SJSA1 (cell line): ENCODE measurements at places on chromosomes 6 and 20.
A peak's percentile ranks its signal among the peaks of the same experiment; 100 is the strongest.

GRCh38 chr20:50146732-50147662 lies 6.5 kb downstream of the PEDS1 start:
- DNase-seq = peak; percentile 81

DNA sequence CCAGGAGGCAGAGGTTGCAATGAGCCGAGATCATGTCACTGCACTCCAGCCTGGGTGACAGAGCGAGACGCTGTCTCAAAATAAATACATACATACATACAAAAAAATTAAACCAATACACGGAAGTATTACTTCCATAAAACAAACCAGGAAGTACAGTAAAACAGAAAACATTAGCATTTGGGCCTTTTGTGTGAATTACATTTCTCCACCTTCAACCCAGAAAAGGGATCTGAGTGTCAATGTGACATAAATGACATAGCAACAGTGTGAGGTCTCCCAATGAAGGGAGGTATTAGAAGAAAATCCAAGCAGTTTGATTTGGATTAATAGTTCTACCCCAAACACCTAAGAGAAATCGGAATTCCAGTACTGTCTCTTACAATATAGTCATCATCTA lies 10.1 kb downstream of the CSNK2A1 start:
- DNase-seq = no peak

DNA sequence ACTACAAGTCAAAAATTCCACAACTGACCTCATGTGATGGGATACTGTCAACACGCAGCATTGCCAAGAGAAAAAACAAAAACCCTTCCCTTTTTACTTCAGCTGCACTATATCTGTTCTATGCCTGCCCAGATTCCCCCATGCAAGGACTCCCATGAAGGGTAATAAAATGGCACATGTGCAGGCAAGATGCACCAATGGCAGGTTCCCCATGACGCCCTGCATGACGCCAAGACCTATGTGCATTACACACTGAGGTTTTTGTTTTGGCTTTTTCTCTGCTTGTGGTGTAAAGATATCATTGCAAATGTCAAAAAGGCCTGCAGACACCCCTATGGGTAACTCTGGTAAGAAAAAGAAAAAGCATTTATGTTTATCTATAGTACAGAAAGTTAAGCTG lies 403.4 kb downstream of the HDGFL1 start:
- no peak for DNase-seq

DNA sequence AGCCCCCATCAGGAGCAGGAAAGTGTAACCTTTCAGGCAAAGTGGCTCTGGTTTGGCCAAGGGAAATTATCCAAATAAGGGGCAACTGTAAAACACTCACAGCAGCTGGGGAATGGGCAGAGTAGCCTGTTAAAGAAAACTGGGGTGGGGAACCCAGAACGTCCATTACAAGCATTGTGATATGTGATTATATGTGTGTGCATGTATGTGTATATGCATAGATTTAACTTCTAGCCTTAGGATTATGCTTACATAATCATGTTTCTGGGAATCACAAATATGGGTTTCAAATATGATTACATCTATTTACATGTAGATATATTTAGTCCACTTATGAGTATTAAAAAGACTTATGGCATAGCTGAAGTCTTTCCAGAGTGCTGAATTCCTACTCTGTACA lies 278.1 kb upstream of the JAG1 start:
- no peak for DNase-seq

- DNase-seq = no peak
Measured at GRCh38 chr20:15799871-15800270, 773.4 kb downstream of the KIF16B start.

- DNase-seq = no peak
Measured at GRCh38 chr6:121759370-121759769, 323.9 kb downstream of the GJA1 start.

- DNase-seq = no peak
Measured at GRCh38 chr20:33177866-33178265, 9.9 kb downstream of the BPIFA2 start.

DNA sequence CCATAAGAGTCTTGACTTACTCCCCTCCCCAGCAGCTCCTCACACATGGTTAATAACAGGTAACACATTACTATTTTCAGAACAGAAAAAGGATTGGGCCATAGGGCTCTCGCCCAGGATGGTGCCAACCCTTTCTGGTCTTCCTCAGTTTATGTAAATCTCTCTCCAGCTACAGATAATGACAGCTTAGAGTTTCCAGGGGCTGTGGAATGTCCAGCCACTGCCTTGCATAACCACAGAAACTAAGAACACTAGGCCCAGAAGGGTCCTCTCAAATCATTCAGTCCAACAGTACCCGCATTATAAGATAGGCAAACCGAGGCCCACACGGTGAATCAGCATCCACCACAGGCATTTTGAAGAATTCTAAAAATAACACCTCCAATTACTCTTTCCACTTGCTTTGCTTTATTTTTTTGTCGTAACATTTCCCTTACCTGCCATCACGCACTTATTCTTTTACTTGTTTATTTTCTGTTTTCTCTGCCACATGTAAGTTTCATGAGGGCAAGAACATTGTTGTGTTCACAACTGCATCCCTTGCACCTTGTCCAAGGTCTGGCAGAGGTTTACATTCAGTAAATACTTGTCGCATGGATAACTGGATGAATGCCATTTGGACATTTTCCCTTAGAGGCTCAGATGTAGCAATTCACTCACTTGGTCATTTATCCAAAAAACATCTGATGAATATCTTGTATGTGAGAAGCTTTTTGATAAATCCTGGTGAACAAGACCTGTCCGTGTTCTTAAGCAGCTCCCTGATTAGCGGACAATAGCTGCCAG lies 6.4 kb upstream of the SDC4 start:
- DNase-seq = no peak

- no peak for DNase-seq
Measured at GRCh38 chr6:167238694-167239467, 52.2 kb upstream of the UNC93A start.

GRCh38 chr6:140677781-140678528 lies 1303.5 kb upstream of the CITED2 start:
- DNase-seq = no peak

DNA sequence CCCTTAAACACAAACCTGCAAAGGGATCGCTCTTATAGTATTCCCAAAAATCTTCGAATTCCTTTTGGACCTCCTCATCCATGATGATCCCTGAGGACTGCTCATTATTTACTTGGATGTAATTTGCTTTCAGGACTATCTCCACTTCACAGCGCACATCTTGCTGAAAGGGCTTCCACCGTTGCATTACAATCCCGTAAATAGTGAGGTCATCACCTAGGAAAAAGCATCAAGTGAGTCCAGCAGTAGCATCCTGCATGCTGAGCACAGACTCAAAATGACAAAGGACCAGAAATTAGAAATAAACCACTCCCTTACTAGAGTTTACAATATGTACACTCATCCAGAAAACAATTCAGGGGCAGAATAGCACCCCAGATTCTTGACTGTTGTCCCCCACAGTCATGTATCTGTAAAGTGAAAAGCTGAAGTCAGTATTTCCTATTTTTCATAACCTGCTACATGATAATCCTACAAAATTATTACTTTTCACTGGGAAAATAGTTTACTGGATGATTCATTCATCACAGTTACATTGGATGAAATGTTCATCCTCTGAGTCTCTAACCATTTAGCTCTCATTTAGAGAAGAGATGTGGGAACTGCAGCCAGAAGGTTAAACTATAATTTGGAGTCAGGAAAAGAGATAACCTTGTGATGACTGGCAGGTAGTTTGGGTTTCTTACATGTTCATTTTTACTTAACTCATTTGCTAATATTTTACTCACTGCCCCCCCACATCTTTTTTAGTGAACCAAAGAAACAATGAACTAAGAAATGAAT lies 17.2 kb downstream of the MCM9 start:
- DNase-seq = no peak

- DNase-seq = no peak
Measured at GRCh38 chr6:117932676-117933075, 25.6 kb downstream of the SLC35F1 start.

DNA sequence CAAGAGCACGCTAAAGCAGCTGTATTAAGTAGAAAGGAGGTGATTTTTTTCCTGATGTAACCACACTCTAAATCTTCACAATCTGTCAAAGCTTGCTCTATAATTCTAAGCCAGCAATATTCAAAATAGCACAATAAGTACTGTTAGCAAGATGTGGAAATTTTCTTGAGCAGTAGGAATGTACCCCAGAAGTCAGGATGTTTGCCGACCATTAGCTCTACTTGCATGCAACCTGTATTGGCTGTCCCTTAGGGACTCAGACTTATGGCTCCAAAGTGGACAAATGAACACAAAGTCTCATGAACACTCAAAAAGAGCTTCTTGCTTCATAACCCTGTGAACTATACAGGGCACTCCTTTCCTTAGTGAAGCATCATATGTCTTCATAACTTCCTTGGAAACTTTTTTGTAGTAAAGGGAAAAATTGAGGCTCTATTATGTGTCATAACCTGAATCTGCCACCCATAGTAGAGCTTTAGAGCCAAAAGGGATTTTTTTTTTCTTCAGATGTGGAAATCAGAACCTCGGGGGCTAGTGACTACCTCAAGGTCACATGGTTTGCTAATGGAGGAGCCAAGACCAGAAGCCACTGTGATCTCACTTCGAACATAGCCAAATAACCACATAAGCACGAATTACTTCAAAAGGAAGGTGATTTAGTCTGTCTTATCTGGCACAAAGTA lies 54.5 kb downstream of the ADGRG6 start:
- DNase-seq = no peak

DNA sequence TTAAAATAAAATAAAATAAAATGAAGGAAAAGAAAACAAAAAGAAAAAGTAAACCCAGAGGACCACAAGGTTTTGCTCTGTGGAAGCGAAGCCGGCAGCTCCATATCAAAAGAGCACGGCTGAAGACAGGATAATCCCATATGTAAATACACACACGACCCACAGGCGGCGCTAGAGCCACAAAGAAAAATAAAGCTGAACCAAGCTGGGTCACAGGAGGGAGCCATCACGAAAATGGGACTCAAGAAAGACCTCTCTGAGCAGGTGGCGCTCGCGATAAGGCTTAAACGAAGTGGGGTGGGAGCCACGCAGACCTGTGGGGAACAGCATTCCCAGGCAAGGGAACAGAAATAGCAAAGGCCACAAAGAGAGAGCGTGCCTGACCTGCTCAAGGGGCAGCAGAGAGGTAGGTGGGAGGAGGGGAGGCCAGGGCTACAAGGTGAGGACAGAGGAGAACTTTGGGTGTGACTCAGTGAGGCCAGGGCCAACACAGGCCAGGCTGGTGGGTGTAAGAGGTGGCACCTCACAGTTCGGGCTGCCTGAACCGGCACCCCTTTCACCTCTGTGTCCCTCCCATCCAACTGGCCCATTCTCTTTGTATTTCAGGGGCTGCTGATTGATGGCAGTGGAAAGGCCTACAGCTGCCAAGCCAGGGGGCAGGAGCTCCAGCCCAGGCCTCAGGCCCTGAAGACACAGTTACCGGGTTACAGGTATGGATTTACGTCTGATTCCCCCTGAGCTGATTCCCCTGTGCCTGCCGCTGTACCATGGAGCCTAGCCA lies 26.0 kb downstream of the PTGIS start:
- peak; percentile 52 for DNase-seq

DNA sequence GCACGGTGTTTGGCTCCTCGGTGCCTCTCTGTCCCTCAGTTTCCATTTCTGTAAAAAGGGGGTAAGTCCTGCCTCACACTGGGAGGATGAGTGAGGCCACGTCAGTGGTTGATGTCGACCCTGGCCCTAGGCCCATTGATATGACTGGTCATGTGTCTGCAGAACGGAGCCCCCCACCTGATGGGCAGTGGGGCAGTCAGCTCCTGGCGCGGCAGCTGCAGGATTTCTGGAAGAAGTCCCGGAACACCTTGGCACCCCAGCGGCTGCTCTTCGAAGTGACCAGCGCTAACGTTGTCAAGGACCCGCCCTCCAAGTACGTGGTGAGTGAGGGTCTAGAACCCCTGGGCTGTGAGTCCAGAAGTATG lies 1.2 kb downstream of the SNX21 start:
- DNase-seq = no peak

- DNase-seq = no peak
Measured at GRCh38 chr6:71246596-71246995, 42.0 kb upstream of the OGFRL1 start.

GRCh38 chr20:51650685-51651134 lies 108.2 kb upstream of the NFATC2 start:
- DNase-seq = no peak

DNA sequence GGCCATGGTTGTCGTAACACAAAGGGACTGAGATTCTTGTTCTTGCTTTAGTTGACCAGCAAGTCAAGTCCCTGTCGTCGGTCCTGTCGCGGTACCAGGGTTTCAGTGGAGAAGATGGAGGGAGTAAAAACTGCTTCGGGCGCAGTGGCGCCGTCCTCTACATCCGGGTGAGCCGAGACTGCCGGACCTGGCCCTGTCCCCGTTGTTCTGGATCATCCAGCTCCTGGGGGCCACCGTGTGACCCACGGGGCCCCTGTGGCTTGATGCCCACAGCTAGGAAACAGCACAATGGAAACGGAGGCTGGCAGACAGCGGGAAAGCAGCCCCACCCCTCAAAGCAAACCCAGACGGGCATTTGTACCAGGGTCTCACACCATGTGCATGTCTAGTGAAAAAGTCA lies 15.0 kb downstream of the MTG2 start:
- no peak for DNase-seq

DNA sequence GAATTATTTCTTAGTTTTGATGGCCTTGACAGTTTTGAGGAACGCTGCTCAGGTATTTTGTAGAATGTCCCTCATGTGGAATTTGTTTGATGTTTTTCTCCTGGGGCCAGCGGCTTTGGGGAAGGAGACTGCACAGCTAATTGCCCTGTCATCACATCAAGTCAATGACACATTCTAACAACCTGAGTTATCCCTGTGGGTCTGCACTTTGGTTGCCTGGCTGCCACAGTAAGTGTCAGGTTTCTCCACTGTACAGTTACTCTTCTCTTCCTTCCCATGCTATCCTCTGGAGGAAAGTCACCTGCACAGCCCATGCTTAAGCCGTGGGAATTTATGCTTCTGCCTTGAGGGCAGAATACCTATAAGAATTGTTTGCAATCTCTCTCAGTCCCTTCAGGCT lies 1.4 kb upstream of the TREML4 start:
- DNase-seq = no peak

GRCh38 chr20:48051794-48052474 lies 266.7 kb upstream of the SULF2 start:
- DNase-seq = peak; percentile 74

DNA sequence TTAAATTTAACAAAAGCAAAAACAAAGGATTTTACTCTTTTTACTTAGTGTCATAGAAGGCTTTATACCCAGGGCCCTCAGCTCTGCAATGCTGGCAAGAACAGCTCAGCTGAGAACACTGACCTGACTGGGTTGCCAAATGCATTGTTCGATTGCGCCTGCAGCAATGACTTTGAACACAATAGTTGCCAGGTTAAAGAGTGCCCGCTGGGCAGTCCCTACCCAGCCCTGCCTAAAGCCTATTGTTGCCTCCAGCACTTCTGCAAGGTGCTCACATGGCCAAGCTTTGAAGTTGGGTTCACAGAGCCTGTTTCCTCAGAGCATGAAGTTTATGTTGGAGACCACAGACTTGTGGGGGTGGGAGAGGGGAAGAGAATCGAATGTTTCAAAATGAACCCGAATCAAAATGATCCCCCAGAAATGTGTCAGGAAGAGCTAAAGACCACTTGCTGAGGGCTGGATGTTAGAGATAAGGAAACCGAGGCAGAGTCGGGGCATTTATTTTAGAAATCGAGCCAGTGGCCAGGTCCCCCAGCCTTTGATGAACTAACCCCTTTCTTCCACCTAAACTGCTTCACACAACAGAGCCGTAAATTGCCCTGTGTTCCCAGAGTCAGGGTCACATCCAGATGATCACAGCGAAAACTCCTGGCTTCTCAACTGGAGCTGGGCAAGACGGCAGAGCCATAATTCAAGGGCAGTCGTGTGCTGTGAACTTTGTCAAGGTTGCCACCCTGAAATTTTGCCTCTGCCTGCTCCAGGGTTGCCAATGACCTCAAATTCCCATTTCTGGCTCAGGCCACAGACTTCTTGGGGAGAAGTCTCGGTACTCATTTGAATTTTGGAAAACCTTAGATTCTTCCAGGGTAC lies 55.0 kb downstream of the FOXA2 start:
- DNase-seq = no peak
